ENCODE measurements at places on chromosomes 5 and 9. TPM values are rescaled to one million over a fixed set of nuclear protein-coding genes. Genes with fewer than 3 reads are reported as not detected.

The CBY3 gene
- total RNA-seq: 0.57 TPM

- no peak for DNase-seq
Measured at GRCh38 chr9:88998503-88998902, 7.2 kb downstream of the S1PR3 start.

DNA sequence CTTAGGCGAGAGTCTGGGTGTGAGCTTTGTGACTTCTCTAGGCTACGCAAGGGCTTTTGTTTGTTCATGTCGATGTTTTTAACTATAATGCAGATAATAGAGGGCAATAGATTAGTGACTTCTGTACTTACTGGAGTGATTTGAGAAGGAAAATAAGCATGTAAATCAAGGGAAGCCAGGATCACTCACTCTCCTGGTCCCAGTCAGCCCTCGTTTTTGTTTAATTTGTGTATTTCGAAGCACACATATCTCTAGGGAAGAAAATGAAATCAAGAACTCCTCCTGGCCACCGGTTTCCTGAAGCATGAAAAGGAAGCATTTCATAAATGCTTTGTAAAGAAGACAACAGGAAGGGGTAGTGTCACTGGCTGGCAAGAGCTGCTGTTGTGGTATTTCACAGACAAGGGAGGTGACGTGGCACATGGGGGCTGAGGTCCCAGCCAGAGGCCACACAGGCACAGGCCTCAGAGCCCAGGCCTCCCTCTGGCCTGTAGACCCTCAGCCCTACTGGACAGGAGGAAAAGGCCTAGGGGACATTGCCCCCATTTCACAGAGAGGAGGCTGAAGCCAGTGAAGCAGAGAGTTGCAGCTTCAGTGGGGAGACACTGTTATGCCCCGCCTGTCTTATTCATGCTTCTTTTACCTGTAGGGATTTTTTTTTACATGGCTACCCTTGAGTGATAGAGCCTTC lies 34.1 kb downstream of the IRF1 start:
- peak; percentile 55 for DNase-seq

GRCh38 chr5:128074171-128074570 lies 9.4 kb upstream of the SLC12A2 start:
- DNase-seq: no peak

- DNase-seq: peak; percentile 65
Measured at GRCh38 chr5:151115272-151115905, 34.6 kb upstream of the TNIP1 start.

Data from CD8-positive, alpha-beta memory T cell (primary cell).